DMS79 treated with DMSO at 0.1 percent for 48 hours (cell line): ENCODE measurements at places on chromosomes 7 and 10.
A peak's percentile ranks its signal among the peaks of the same experiment; 100 is the strongest.

DNA sequence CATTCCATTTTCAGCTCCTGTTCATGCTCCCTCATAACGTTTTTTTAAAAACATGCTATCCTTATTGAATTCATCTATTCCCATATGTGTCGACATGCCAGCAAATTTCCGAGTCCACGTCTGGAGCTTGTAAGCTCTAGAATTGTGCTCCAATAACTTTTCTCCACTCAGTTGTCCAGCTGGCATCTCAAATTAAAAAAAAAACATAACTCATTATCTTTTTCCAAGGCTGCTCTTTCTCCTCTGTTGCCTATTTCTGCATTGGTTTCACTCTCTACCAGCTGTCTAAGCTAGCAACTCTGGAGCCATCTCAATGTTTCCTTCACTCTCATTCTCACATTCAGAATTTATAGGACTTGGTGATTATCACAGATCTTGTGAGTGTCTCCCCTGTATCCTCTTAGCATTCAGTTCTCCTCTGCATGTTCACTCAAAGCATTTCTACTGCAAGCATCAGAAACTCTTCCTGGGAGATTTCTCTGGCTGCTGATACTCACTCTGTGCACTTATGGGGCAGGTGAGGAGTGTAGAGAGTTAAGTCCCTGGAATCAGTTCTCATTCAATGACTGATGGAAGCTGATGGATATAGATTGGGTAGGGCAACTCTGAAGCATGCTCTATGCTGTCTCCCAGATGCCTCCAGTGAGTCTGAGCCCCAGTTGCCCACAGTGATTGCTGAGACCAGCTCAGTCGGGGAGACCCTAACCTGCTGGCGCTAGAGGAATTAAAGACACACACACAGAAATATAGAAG, 6.7 kb upstream of the DLD start:
- no peak for DNase-seq

- DNase-seq, result no peak
These were observed 90.7 kb downstream of the CABCOCO1 start for GRCh38 chr10:61753453-61753852.

DNA sequence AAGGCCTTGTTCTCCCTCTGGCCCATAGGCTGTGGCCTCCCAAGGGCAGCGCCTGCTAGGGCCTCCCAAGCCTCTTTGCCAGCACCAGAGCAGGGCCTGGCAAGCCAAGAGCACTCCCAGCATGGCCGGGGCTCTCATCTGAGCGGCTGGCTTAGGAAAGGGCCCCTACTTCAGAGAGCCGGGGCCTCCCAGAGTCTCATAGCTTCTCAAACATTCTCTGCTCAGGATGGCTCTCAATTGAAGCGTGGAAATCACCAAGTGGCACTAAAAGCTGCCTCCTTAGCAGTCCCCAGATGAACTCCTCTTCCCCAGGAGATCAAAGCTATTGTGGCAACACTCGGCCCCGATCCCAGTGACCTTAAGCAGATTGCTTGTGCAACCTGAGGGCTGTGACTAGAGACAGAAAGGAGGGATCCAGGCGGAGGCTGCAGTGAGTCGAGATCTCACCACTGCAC, 69.4 kb downstream of the FAM53B start:
- peak; percentile 72 for DNase-seq

GRCh38 chr7:50302486-50303334, 1.8 kb upstream of the IKZF1 start:
- DNase-seq, result no peak

DNA sequence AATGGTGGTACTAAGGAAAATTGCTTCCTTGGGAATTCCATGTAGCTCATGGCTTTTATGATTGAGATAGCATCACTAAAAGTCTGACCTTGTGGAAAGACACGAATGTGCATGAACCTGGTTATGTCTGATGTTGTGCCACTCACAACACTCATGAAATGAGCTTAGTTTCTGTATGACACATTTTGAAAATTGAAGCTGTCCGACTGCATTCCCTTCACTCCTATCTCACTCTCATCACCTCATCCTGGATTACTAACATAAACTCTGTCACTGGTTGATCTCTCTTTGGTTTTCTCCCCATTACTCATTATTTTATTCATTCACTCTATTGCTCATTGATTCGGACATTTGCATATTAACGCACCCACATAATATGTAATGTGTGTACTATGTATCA, 190.0 kb upstream of the VWC2 start:
- no peak for DNase-seq

GRCh38 chr7:135247746-135248471, 14.3 kb downstream of the STRA8 start:
- no peak for DNase-seq

DNA sequence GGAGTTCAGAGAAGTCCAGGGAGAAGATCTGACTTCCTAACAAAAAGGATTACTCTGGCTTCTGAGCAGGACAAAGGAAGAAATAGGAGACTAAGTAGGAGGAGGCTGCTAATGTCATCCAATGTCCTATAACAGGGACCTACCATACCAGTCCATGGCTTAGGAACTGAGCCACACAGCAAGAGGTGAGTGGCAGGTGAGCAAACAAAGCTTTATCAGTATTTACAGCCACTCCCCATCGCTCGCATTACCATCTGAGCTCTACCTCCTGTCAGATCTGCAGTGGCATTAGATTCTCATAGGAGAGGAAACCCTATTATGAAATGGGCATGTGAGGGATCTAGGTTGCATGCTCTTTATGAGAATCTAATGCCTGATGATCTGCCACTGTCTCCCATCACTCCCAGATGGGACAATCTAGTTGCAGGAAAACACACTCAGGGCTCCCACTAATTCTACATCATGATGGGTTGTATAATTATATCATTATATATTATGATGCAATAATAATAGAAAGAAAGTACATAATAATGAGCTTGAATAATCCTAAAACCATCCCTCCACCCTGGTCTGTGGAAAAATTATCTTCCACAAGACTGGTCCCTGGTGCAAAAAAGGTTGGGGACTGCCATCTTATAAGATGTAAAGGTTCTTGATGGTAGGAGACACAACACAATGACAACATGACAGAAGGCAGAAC, 487.4 kb downstream of the PLXDC2 start:
- DNase-seq, result no peak

GRCh38 chr10:100923580-100923979, 10.8 kb downstream of the SLF2 start:
- DNase-seq, result no peak

- peak; percentile 8 for DNase-seq
These were observed 2.7 kb upstream of the CALML5 start for GRCh38 chr10:5502061-5502521.

GRCh38 chr10:31121757-31122577, 90.3 kb upstream of the ZNF438 start:
- DNase-seq, result no peak

GRCh38 chr10:125955766-125956165, 59.4 kb downstream of the FANK1 start:
- no peak for DNase-seq

- no peak for DNase-seq
These were observed 89.0 kb downstream of the SEMA3A start for GRCh38 chr7:84105586-84105985.

DNA sequence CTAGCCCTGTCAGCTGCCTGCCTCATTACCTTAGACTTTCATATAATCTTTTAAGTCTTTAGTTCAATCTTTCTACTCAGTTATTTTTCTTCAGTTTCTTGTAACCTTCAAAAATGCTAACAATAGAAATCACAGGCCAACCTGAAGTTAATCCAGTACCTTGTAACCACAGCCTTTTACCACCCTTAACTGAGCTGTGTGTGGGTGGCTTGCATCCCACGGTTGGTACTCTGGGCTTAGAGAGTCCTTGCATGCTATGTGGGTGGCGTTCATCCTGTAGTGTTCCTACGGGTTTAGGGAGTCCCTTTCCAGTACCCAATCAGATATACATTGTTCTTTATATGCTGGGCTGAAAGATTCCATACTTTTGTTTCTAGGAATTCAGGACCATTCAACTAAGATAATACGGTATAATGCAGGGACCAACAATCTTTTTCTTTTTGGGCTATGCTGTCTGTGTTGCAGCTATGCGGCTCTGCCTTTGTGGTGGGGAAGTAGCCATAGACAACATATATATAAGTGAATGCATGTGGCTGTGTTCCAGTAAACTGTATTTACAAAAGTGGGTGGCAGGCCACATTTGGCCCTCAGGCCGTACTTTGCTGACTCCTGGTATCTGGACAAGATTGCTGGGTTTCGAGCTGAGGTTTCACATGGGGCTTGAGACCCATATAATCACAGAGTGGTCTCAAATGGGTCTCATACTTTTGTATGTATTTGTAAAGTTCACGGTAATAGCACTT, 280.8 kb upstream of the LRGUK start:
- no peak for DNase-seq

- no peak for DNase-seq
These were observed 32.3 kb downstream of the SUV39H2 start for GRCh38 chr10:14910953-14911352.

DNA sequence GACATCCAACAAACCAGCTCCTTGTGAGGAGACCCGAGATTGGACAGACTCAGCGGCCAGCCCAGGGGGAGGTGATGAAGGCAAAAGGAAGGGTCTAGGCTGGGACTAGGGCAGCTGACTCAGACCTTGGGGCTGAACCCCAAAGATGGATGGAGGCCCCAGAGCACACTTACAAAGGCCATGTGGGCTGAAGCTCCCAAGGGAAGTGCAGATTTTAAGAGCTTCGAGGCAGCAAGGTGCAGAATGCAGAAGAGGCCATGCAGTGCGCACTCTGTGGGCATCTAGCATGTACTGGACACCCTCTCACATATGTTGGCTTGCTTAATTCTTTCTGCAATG, 11.8 kb downstream of the WDFY4 start:
- no peak for DNase-seq

GRCh38 chr10:129882291-129883010, 81.6 kb downstream of the EBF3 start:
- no peak for DNase-seq

DNA sequence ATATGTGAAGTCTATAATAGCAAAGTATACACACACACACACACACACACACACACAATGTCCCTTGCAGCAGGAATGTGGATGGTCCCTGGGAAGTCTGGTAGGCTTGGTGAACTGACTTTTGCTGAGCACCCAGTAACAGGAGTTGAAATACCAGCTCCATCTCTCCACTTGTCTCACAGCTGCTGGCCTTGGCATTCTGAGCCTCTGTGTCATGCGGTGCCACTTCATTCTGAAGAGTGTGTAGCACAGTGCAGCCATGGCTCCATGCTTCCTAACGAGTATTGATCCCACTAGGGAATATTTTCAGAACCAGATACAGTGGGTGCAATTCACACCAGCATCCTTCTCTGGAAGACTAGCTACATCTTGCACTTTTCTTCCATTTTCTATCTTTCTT, 192.4 kb downstream of the ADARB2 start:
- DNase-seq, result peak; percentile 12

DNA sequence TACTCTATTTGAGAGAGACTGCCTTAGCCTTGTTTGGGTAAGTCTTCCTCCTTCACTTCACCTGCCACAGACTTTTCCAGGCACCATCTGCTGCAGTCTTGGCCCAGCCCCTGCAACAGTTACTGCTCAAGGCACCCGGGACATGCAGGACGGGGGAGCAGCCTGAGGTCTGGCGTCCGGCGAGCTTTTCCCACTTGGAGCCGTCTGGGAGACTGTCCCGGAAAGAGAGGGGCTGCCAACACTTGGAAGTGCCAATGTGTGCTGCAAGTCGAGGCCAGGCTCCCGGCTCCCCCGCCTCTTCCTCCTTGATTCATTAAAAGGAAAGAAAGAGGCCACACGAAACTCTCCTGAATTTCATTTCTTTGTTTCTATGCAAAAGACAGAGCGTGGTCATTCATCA, 13.7 kb downstream of the HTRA1 start:
- no peak for DNase-seq

- no peak for DNase-seq
These were observed 64.0 kb downstream of the CACNB2 start for GRCh38 chr10:18204039-18204835.

- no peak for DNase-seq
These were observed 104.3 kb upstream of the LANCL2 start for GRCh38 chr7:55260676-55261385.

GRCh38 chr7:7219216-7219615, 36.9 kb downstream of the C1GALT1 start:
- DNase-seq, result no peak

DNA sequence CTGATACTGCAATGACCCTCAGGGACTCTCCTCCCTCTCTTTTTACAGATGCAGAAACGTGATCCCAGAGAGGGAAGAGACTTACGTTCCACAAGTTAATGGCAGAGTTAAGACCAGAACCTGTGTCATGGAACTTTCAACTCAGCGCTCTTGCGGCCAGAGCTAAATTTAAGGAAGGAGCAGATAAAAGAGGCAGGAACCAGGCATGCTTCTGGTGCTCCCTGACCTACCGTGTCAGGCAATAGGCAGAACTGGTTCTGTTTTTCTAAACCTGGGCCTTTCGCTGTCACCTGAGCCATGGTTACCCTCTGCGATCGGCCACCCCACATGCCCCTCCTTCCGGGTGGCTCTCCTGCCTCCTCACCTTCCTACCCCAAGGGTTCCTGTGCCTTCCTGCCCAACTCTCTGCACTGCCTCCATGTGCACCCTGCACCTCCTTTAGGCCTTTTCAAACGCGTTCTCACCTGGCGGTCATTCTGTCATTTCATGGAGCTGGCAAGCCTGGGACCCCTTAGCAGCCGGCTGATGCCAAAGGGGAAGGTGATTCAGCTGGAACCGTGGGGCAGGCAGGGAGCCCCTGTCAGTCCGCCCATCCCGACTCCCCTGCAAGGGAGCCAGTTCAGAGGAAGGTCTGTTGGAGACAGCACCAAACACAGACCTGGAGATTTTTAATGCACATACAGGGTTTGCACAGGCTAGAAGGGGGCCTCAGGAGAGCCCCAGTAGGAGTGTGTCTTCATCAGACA, 7.7 kb upstream of the GBX1 start:
- no peak for DNase-seq

DNA sequence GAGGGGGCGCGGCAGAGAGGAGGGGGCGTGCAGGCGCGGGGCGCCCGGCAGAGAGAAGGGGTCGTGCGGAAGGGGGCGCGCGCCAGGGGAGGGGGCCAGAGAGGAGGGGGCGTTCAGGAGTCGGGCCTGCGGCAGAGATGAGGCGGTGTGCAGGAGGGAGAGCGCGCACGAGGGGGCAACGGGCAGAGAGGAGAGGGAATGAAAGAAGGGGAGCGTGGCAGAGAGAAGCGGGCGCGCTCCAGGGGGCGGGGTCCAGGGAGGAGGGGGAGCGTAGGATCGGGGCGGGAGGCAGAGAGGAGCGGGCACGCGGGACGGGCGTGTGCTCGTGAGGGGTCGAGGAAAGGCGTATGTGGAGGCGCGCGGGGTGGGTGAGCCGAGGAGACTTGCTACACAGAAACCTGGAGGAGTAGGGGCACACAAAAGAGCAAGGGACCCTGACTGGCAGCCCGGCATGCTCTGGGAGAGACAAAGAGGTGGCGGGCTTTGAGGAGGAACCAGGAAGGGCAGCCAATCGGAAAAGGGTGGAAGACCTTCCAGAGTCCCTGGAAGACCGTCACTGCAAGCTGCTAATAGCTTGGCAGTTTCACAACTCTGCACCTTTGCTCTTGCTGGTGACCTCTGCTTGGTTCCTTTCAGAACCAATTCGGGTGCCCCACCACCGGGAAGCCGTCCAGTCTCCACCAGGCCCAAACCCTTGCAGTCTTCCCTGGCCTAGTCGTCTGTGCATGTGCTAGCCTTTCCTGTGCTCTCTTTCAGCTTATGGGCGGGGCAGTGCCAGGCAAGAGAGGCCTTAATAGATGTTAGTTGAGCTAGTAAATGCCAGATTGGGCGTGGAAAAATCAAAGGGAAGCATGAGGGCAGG, 639 bp downstream of the DYDC2 start:
- peak; percentile 54 for DNase-seq
